ENCODE measurements at places on chromosomes 2 and 18.
A peak's percentile ranks its signal among the peaks of the same experiment; 100 is the strongest.

GRCh38 chr2:71672826-71673795, 219.8 kb downstream of the DYSF start:
- no peak for DNase-seq

DNA sequence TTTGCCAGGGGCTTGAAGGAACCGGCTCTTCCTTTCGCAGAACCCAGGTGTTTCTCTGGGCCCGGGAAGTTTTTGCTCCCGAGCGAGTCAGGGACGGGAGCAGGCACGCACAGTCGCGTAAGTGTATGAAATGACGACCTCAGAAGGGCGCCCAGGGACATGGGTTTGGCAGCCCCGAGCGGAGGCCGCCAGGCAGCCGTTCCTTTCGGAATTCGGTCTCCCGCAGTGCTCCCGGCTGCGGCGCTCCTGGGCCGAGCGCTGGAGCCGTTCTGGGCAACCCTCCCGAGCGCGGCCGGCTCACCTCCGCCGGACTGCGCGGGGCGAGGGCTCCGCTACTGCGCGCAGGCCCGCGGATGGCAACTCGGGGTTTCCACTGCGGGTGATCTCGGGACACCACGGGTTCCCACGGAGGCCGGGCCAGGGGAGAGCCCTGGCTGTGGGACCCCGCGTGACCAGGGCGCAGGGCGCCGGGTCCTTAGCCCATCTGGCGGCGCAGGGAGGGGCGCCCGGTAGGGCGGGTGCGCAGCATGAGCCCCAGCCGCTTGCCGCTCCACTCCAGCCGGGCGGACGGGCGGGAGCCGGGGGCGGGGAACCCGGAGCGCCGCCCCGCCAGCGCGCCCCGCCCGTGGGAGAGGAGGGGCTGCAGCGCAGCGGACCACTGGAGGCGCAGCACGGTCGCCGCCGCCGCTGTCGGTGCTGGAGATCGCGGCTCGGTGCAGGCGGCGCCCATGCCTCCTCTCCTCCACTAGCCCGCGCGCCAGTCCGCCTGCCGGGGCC, at the start of gene OSBPL6:
TSS of gene OSBPL6 (plus strand) at position 690 of the 777 bp plus-strand sequence. CDS start 111,673 bp downstream, outside the sequence.
- DNase-seq = peak; percentile 85

DNA sequence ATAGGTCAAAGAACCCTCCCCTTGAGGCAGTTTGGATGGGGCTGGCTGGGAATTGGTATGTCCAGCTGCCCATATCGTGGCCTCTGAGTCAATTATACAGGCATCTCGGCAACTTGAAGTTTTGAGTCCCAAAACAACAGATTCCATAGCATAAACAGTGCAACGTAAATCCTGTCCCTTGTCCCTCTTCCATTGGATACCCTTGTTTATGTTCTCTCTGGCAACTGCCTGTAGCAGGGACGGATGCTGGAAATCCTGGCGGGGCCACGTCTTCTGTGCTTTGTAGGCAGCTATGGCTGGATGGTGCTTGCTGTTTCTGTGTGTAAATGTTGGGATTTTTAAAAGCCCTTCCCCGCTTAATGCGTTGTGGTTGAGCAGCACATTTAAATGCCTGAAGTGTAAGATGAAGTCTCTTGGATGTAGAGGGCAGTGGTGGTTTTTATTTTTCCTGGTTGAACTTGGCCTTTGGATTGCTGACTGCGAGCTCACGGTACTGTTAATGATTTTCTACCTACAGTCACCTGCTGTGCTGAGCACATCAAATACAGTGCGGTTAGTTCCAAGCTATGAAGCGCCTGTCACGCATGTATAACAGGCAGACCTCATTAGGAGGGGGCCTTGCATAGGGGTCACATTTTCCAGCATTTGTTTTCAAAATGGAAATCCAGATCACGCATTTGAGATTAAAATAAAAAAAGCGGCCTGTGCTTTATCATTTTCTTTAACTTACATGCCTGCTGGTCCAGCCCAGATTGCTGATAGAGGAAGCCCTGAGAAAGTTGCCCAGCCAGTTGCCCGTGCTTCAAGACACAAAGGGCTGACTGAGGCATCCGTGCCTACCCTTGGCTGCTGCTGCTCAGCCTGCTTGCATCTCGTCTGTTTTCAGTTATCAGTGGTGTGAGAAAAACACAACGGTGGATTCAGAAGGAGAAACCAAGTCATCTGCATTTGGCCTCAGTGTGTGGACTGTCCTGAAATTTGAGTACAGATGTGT, 84.7 kb downstream of the NEDD4L start:
- no peak for DNase-seq

- peak; percentile 84 for DNase-seq
Measured at GRCh38 chr2:45739796-45740485, 88.5 kb downstream of the PRKCE start.

DNA sequence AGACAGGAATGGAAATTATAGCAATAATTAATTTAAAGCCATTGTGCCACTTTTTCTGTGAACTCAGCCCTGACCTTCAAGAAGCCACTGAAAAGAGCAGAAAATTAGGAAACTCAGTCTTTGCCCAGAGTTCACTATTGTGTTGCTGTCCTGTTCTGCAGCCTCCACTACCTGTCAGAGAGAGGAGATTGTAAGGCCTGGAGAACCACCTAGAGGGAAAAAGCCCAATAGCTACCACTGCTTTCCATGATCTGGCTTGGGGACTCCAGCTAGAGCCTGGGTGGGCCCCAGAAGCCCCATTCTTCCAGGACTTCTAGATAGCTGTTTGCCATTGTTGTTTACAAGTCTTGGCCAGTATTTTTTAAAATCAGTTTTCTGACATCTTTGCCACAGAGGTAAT, 176.1 kb upstream of the KLF7 start:
- no peak for DNase-seq

- no peak for DNase-seq
Measured at GRCh38 chr2:134443814-134444480, 190.1 kb downstream of the MGAT5 start.

DNA sequence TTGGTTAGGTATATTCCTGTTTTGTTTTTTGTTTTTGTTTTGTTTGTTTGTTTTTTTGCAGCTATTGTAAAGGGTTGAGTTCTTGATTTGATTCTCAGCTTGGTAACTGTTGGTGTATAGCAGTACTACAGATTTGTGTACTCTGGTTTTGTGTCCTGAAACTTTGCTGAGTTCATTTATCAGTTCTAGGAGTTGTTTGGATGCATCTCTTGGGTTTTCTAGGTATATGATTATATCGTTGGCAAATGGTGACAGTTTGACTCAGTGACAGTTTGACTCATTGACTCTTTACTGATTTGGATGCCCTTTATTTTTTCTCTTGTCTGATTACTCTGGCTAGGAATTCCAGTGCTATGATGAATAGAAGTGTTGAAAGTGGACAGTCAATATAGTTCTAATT, 53.7 kb downstream of the APLF start:
- DNase-seq = no peak

- no peak for DNase-seq
Measured at GRCh38 chr18:68722821-68723220, 7.9 kb upstream of the TMX3 start.

GRCh38 chr2:233363744-233364235, 9.5 kb downstream of the DGKD start:
- DNase-seq = no peak

GRCh38 chr18:8686611-8687010, 18.7 kb upstream of the MTCL1 start:
- no peak for DNase-seq

GRCh38 chr2:111712361-111712760, 171.6 kb downstream of the ANAPC1 start:
- DNase-seq = no peak

GRCh38 chr2:61636686-61637085, 98.5 kb upstream of the XPO1 start:
- DNase-seq = no peak

DNA sequence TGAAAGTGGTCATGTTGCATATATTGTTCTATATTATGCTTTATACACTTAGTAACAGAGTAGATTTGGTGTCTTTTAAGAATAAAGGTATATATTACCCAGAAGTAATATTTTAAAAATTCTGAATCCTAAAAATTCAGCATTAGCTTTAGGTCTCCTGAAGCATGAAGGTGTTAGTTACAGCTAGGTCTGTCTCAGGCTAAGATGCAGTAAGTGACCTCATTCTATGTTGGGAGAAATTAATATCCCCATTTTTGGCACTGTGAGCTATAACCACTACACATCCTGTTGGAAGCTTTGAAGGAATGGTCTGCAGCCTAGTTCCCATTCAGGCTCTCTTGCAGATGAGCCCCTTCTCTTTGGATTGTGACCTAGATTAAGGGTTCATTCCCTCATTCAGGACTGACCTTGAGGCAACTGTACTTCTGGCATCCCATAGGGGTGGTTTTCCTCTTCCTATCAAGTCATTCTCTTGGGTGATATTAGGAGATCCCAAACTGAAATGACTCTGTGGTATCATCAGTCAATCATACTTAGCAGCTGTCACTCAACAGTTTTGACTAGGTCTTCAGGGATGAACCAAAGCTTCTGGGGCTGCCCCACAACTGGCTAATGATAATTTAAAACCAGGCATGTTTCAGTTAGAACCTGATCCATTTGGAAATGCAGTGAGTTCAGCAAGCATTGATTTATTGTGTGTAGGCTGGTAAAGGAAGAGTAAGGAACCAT, 117.7 kb downstream of the GPD2 start:
- no peak for DNase-seq

DNA sequence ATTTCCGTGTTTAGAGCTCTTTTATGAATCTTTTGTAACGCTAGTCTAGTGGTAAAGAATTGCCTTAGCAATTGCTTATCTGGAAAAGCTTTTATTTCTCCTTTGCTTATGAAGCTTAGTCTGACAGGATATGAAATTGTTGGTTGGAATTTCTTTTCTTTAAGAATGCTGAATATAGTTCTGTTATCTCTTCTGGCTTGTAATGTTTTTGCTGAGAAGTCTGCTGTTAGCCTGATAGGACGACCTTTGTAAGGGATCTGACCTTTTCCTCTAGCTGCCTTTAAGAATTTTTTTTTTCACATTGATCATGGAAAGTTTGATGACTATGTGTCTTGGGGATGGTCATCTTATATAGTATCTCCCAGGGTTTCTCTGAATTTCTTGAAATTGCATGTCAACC, 101.1 kb downstream of the TRABD2A start:
- no peak for DNase-seq

DNA sequence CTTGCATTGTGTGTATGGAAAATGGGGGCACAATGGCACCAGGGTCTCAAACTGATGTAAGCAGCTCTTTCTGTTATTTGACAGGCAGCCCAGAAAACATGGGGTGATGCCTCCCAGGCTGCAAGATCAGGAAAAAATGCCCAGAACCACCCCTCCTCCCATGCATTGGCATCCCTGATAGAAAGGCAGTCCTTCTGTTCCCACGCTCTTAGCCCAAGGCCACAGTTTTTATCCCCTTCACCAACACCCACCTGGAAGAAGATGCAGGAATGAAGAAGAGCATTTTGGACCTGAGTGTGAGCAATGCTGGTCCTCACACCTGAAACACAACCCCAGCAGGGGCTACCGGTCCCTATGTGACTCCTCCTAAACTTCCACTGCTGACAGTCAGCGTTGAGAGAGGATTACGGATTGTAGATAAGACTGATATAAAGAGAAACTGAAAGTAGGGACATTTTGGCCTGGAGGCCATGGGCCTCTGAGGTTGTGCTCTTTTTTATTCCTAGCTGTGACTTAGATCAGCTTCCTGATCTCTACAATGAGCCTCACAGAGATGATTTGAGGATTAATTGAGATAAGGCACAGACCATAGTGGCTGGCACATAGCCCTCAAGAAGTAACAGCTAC, 386.0 kb upstream of the ATP5MC3 start:
- DNase-seq = no peak

- peak; percentile 58 for DNase-seq
Measured at GRCh38 chr18:6610466-6610865, 119.0 kb upstream of the ARHGAP28 start.

DNA sequence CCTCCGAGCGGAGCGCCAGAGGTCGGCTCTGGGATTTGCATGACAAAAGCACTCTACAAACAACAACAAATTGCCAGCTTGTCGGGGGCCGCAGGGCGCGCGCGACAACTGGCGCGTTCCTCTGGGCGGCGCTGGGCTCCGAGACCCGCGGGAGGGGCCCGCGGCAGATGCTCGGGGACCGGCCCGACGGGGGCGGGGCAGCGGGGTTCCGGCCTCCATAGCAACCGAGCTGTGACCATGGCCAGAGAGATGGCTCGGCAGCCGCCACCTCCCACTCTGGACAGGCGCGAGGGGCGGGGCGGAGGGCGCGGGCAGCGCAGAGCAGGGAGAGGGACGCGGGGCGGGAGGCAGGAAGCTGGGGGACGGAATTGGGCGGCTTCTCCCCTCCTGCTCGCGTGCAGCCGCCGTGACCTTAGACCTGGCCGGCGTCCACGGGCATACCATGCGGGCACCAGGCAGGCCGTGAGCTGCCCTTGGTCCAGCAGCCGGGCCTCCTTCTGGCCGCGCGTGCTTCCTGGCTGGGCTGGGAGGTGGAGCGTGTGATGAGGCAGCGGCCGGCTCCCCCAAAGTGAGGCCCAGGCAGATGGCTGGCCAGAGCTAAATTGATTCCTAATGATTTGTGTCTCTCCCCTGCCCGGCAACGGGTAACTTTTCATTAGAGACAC, 171.5 kb downstream of the CELF4 start:
- DNase-seq = peak; percentile 52

GRCh38 chr2:85795331-85796045, 41.7 kb downstream of the ATOH8 start:
- DNase-seq = no peak

DNA sequence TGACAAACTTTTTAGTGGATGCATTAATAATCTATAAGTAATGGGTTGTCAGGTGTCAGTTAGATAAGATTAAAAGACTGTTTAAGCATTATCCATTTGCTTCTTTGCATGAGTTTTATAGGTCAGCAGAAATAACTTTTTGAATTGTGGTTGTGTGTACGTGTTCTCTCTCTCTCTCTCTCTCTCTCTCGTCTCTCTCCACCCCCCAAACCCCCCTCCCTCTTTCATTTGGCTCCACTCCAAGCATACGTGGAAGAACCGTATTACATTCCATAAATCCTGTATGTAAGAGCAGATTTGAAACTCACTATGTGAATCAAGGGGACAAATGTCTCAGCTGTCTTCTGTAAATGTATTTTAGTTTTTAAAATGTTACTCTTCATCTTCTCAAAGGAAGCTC, 120.2 kb downstream of the MEIS1 start:
- peak; percentile 66 for DNase-seq

DNA sequence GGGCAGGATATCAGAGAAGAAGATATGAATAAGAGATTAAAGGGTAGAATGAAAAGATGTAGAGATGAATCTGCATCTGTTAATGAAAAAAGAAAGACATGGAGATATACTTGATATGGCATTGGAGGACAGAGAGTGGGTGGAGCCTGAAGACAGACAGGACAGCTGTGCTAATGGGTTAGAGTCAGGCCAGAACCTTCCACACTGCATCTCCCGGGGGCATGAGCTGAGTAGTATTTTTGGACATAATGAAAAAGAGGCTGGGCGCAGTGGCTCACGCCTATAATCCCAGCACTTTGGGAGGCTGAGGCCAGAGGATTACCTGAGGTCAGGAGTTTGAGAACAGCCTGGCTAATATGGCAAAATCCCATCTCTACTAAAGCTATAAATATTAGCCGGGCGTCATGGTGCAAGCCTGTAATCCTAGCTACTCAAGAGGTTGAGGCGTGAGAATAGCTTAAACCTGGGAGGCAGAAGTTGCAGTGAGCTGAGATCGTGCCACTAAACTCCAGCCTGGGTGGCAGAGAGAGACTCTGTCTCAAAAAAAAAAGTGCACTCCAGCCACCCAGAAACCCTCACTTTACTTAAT, 11.4 kb downstream of the FLACC1 start:
- DNase-seq = no peak
